NCI-H345 (cell line): ENCODE measurements at places on chromosomes 2 and 18.
A peak's percentile ranks its signal among the peaks of the same experiment; 100 is the strongest.

DNA sequence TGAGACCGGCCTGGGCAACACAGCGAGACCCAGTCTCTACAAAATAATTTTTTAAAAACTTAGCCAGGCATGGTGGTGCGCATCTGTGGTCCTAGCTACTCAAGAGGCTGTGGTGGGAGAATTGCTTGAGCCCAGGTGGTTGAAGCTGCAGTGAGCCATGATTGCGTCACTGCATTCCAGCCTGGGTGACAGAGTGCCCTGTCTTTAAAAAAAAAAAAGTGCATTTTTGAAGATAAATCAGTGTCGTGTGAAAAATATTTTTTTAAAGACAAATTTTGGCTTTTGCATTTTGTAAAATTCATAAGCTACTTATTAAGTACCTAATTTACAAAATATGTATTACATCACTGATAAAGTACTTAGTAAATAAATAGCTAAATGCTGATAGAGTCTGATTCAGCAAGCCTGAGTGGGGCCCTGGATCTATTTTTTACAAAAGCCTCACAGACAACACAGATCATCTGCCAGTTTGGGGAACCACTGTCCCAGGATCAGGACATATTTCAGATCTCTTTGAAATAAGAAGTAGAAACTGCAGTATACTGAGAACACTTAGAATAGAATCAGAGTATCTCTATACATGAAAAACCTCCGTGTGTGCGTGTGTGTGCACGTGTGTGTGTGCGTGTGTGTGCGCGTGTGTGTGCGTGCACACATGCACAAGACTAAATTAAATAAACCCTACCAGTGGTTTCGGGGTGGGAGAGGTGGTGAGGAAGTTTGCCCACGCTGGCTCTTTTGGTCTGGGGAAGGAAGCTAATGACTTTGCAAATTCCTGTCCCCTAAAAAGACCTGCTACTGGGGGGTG, 61.6 kb downstream of the AAK1 start:
- DNase-seq: no peak

GRCh38 chr2:150124739-150125138, 362.7 kb downstream of the RND3 start:
- DNase-seq: no peak

DNA sequence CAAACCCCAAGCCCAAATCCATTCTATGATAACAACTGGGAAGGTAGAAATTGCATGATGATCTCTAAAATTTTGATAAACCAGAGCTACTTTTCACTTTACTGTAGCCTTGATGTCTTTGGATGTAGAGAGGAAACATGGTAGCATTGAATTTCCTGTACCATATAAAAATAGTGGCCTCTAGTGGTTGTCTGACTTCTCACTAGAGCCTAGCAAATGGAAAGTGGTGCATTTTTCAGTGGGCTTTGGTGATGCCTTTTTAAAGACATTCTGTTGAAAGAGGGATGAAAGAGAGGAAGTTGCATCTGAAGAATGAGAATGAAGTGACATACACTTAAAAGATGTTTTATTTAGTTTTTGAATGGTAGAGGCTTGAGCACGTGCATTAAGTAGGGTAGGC, 662.2 kb downstream of the XIRP2 start:
- peak; percentile 22 for DNase-seq

GRCh38 chr2:219362524-219363164, 25.1 kb downstream of the DNPEP start:
- no peak for DNase-seq

- no peak for DNase-seq
Measured at GRCh38 chr2:11750917-11751316, 4.5 kb downstream of the LPIN1 start.

- DNase-seq: no peak
Measured at GRCh38 chr2:12151716-12152115, 405.3 kb downstream of the LPIN1 start.

DNA sequence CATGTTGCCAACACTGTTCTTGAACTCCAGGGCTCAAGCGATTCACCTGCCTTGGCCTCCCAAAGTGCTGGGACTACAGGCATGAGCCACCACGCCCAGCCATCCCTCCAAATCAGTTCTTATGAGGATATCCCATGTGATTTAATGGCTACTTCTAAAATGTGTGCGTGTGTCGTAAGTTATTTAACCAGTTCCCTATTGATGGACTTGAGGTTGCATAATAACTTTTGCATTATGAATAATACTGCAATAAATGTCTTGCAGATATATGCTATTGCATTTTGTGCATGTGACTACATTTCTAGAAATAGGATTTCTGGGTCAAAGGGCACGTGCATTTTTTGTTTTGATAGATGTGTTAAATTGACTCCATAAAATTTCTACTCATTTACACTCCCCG, 19.0 kb downstream of the DIPK1C start:
- no peak for DNase-seq

GRCh38 chr2:11338580-11338979, 5.9 kb downstream of the ROCK2 start:
- DNase-seq: no peak

DNA sequence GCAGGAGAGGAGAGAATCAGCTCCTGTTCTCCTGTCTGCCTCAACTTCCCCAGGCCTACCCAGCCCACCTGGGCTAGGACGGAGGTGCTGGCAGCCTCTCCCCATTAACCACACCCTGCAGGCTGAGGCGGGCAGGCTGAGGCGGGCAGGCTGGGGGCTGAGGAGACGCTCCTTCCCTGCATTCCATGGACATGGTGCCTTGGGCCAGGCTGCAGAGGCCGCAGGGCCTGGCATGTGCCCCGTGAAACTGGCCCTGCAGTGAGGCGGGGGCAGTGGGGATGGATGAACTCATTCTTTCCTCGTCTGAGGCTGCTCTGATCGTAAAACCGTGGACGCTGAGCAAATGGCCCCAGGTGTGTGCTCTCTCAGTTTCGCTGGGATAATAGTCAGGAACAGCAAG, 84.7 kb upstream of the LAPTM4A start:
- DNase-seq: no peak

GRCh38 chr18:12041561-12041960, 52.1 kb upstream of the ANKRD62 start:
- DNase-seq: no peak
